CD4-positive, CD25-positive, alpha-beta regulatory T cell (primary cell): ENCODE measurements at places on chromosomes 7 and 10. TPM values are rescaled to one million over a fixed set of nuclear protein-coding genes. Genes with fewer than 3 reads are reported as not detected.

The SUGCT gene
- not detected for total RNA-seq

The OR2A12 gene
- total RNA-seq = not detected

The FKBP6 gene
- total RNA-seq = not detected

The EPHB6 gene
- 58.0 TPM for total RNA-seq

The MRPS24 gene
- total RNA-seq = 45.8 TPM

The FAM241B gene
- 9.7 TPM for total RNA-seq

The HUS1 gene
- 68.1 TPM for total RNA-seq

The SMARCD3 gene
- 4.7 TPM for total RNA-seq

The DRGX gene
- total RNA-seq = not detected

The ARF5 gene
- 101 TPM for total RNA-seq

The PPP2R2D gene
- total RNA-seq = 41.8 TPM

The THSD7A gene
- 0.02 TPM for total RNA-seq

The RNF148 gene
- total RNA-seq = not detected

The LHFPL3 gene
- not detected for total RNA-seq

The COX15 gene
- total RNA-seq = 18.0 TPM

The DMBT1 gene
- not detected for total RNA-seq

The ZNF467 gene
- 1.1 TPM for total RNA-seq

The TDRD1 gene
- not detected for total RNA-seq

The MAD1L1 gene
- total RNA-seq = 282 TPM

The ARHGAP22 gene
- 0.42 TPM for total RNA-seq

The WNT16 gene
- total RNA-seq = not detected

The OPN4 gene
- not detected for total RNA-seq

The ZNF503 gene
- not detected for total RNA-seq

The CRYGN gene
- total RNA-seq = 0.39 TPM

The SMKR1 gene
- total RNA-seq = not detected

The SRRM3 gene
- total RNA-seq = not detected

The C10orf143 gene
- 7.7 TPM for total RNA-seq

The HECW1 gene
- 0.52 TPM for total RNA-seq

The RET gene
- total RNA-seq = 0.37 TPM

The CPEB3 gene
- total RNA-seq = 4.4 TPM

The SLC26A5 gene
- not detected for total RNA-seq

The SLC13A1 gene
- total RNA-seq = not detected

The GNGT1 gene
- total RNA-seq = not detected

The FAM25C gene
- total RNA-seq = not detected

The C10orf53 gene
- not detected for total RNA-seq

The LOXL4 gene
- total RNA-seq = not detected

The PRKG1 gene
- 0.30 TPM for total RNA-seq

The PI4K2A gene
- total RNA-seq = 28.3 TPM

The CRHR2 gene
- not detected for total RNA-seq

The FGL2 gene
- 8.1 TPM for total RNA-seq

The GHRHR gene
- total RNA-seq = not detected

The SEMA3D gene
- not detected for total RNA-seq

The C7orf33 gene
- total RNA-seq = not detected

The SPDYE11 gene
- total RNA-seq = not detected

The CASTOR2 gene
- total RNA-seq = 9.8 TPM

The BLOC1S2 gene
- 58.4 TPM for total RNA-seq

The AKR1C8 gene
- total RNA-seq = 3.2 TPM

The CCDC186 gene
- 60.1 TPM for total RNA-seq

The TUBB8 gene
- not detected for total RNA-seq

The PNLIPRP2 gene
- total RNA-seq = not detected

The ALDH18A1 gene
- 27.1 TPM for total RNA-seq

The IQUB gene
- total RNA-seq = not detected
